Epithelial cell of proximal tubule (primary cell): ENCODE measurements at places on chromosomes 2 and 18. TPM values are rescaled to one million over a fixed set of nuclear protein-coding genes. Genes with fewer than 3 reads are reported as not detected.

The USP14 gene
- total RNA-seq: 18.3 and 18.8 TPM in 2 replicates

The LBH gene
- total RNA-seq: 18.0 and 33.9 TPM in 2 replicates

The CHRND gene
- not detected in 2 replicates for total RNA-seq

The TRABD2A gene
- total RNA-seq: 0.58 and 1.5 TPM in 2 replicates

The MDH1B gene
- total RNA-seq: 0.23 and 0.58 TPM in 2 replicates

The FAM237A gene
- total RNA-seq: not detected in 2 replicates

The SUPT7L gene
- 15.3 and 21.3 TPM in 2 replicates for total RNA-seq

The TEKT4 gene
- total RNA-seq: not detected in 2 replicates

The COL4A3 gene
- total RNA-seq: under 0.01 and 1.1 TPM in 2 replicates

The PSTPIP2 gene
- total RNA-seq: 7.2 and 11.0 TPM in 2 replicates

The CYP1B1 gene
- 5.4 and 17.5 TPM in 2 replicates for total RNA-seq

- DNase-seq: no peak
These were observed 3.3 kb downstream of the SLC8A1 start for GRCh38 chr2:40448476-40449079.

- DNase-seq: no peak
These were observed 59.6 kb downstream of the LONRF2 start for GRCh38 chr2:100262555-100263320.

DNA sequence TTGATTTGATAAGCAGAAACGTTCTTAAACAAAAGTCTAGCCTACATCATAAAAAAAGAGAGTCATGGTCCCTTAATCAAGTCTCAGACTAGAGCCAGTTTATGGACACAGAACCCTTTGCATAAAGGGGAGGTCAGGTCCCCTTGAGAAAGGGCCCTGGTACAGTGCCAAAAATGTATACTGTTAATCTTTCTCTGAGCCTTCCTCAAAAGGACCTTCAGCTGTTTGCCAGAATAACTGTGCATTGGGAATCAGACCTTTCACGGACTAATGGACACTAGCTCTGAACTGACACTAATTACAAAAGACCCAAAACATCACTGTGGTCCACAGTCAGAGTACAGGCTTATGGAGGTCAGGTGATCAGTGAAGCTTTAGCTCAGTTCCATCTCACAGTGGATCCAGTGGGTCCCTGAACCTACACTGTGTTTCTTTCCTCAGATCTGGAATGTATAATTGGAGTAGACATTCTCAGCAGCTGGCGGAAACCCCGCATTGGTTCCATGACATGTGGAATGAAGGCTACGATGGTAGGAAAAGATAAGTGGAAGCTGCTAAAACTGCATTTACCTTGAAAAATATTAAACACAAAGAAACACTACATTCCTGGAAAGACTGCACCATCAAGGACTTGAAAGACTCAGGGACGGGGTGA is 151.4 kb downstream of the TMEFF2 start:
- DNase-seq: no peak

DNA sequence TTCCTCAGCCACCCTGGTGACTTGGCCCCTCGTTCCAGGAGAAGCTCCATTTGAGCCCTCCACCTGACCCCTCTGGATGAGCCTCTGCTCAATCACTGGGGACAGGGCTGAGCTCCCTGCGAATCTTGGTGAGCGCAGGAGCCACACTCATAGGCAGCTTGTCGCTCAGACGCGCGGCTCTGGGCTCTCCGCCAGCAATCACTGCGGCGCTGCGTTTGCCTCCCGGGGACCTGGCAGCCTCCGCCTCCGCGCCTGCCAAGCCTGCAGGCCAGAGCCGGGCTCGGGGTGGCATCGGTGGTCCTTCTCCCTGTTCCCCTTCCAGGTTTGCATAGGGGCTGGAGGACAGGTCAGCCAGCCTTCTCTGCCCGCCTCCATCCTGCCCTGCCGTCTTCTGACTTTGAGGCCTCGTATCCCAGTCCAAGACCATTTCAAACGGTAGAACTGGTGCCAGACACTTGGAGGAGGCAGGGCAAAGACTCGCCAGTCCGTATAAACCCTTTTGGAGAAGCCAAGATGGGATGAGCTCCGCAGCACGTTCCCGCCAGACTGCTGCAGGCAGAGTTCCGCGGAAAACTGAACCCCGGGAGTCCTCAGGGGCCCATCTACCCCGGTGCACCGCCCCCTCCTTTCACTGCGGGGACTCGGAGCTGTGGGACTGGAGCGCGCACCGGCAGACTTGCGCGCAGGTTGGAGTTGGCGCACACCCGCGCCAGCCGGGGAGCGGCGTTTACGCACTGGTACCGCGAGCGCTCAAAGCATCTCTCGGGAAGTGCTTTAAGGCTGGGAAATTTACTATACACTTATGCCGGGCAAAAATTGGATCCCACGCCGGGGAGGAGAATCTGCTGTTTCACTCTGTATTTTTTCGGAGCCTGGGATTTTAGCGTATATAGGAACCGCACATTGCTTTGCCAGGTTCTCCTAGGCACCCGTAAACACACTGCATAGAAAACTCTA is 1.1 kb upstream of the TACR1 start:
- DNase-seq: no peak

- no peak for DNase-seq
These were observed 25.1 kb upstream of the B3GNT7 start for GRCh38 chr2:231370429-231370748.

DNA sequence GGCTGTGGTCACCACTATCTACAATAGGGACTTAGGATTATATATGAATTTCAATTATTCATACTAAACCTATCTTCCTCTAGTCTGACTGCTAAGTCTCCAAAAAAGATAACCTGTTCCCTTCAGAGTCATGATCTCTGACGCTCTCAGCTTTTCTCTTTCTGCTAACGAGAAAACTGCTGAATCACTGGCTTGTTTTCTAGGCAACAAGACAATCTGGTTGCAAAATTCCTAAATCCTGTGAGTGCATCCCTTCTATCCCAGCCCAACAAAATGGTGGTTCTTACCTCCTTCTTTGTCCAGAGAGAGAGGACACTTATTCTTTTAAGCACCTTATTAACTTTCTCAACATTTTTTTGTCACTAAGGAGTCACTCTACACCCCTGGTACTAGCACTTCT is 312.3 kb upstream of the PKDCC start:
- DNase-seq: no peak

DNA sequence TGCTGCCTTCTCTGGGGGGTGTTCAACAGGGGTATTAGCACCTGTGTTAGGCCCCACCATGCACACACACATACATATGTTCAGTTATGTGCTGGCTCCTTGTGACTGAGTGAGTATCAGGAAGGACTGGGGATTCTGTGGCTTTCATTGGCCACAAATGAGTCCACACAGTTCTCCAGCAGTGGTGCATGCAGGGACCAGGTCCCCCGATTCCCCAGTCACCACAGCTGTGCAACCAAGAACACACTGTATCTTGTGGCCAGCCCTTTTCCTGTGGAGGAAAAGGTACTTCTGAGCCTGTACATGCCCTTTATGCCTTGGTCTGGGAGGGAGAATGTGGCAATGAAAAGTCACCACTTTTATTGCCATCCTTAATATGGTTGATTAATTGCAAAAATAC is 74.9 kb upstream of the KLF7 start:
- no peak for DNase-seq

DNA sequence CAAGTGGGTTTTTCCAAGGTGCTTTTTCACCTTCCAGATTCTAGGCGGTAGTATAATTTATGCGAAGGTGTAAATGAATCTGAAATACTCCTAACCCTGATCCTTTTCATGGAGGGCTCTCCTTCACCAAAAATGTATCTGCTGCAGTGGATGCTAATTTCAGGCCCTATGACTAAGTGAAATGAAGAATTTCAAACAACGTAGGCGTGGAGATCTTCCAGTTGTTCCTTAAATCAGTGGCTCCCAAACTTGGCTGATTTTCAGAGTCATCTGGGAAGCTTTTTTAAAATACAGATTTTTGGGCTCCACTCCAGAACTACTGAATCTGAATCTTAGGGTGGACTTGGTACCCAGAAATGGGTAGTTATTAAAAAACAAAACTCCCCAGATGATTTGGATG is 5.5 kb downstream of the GCKR start:
- no peak for DNase-seq

DNA sequence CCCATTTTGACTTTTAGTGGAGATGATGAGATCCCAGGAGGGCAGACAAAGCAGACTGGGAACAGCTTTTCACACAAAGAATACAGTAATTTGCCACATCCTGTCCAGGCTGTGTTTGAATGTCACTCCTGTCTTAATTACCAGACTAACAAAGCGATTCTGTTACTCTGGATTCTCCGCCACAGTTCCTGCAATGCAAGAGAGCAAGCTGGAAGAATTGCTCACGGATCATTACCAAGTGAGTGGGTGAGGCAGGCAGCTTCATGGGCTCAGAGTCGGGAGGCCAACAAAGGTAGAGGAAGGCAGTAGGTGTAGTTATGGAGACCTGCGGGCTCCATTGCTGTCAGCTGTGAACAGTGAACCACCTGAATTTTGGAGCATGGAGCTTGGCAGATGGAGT is 250.5 kb upstream of the ATP5MC3 start:
- DNase-seq: no peak

GRCh38 chr18:46456691-46457090 is 200.3 kb downstream of the LOXHD1 start:
- no peak for DNase-seq

GRCh38 chr2:217065012-217065290 is 205.1 kb upstream of the TNP1 start:
- DNase-seq: no peak

DNA sequence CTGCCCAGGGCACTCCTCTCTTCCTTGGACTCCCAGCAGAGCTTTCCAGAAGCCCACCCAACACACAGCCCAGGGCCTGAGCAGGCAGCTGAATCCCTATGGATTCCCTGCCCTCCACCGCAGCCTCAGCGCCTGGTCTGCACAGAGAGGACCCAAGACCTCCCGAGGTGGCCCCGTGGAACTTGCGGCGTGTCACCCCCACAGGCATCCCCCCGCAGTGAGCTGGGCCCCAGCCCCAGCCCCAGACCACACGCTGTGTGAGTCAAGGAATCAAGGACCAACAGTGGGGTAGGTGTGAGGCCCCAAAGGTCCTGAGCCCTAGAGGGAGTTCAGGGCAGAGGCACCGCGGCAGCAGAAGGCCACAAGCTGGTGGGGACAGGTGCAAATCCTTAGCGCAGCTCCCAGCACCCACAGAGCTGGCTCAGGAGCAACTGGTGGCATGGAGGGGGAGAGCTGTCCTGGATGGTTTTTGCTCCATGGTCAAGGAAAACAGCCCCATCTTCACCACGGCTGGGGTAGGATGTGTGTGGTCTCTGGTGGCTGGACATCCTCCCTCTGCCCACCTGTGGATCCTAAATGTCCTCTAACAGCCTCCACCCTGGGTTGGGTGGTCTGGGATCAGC is 8.5 kb downstream of the HS6ST1 start:
- no peak for DNase-seq

GRCh38 chr2:132366421-132367180 is 50.0 kb upstream of the GPR39 start:
- no peak for DNase-seq

GRCh38 chr2:184413671-184414229 is 184.6 kb upstream of the ZNF804A start:
- no peak for DNase-seq

DNA sequence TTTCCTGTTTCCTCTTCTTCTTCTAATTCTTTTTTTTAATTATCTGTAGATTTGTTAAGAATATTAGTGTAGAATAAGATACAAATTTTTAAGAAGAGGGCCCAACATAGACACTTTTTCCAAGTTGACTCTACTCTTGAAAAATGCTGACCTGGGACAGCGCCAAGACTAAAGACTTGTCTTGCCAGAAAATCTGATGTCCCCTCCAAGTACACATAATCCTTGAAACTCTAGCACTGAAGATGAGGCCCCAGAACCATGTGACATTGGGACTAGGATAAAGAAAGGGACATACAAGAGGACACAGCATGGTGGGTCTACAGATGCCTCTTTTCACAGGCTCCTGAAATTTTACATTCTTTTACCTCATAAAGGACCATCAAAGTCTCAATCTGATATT is 271.6 kb upstream of the SESTD1 start:
- DNase-seq: no peak

DNA sequence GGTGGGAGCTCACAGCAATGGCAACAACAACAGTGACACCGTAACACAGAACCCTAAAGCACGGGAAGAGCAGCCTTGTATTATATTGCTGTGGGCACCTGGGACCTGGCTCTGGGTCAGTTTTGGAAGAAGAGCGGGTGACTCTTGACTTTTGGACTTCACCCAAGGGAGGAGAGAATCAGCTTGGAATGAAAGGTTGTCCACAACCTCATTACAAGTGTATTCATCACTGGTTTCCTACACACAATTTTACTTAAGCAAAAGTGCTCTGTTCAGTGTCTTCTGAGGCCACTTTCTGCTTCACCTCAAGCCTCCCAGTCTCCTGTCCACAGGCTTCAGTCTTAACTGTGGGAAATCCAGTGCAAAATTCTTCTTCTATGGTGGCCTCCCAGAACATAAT is 263.8 kb downstream of the KCNE4 start:
- DNase-seq: no peak

- DNase-seq: no peak
These were observed 65.3 kb downstream of the CCDC93 start for GRCh38 chr2:117948615-117949014.

DNA sequence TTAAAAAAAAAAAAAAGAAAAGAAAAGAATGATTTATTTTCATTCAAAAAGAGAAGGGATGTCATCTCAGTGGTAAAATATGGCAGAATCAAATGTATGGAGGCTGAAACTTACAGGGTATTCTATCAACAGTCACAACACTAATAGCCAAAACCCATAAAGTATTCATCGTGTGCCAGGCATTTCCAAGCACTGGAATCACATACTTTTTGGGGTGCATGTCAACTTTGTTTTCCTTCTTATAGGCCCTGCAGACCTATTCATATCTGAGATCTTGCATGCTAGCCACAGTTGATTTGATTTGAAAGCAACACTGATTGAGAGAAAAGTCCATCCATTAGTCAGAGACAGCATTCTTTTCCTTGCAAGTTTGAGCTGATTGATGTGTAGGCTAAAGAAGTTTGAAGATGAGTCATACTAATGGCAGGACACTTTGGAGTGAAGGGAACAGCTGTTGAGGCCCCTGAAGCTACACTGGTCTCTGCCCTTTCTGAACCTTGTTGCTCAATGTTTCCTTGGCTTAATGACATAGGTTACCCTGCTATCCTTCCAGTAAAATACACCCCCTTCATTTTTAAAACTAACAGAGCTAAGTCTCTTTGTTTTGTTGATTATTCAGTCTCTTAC is 22.0 kb downstream of the KATNAL2 start:
- DNase-seq: peak; percentile 41

GRCh38 chr2:169928463-169928864 is 101.2 kb downstream of the UBR3 start:
- DNase-seq: peak; percentile 22

GRCh38 chr2:23745068-23745725 is 181.7 kb downstream of the ATAD2B start:
- DNase-seq: no peak

DNA sequence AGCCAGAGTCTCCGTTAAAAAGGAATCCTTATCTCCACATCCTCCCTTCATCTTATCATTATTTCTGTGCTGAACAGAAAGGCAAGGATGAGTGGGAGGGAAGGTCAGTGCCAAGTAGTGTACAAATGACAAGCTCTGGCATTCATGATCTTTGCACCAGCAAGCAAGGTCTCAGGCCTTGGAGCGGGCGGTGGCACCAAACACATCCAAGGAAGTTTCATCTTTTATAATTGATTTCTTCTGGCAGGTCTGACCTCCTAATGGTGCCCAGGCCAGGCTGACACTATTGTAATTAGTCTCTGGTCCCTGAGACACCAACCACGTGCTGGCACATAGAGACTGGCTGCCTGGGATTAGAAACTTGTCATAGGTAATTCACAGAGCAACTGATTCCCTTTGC is 336.6 kb downstream of the EN1 start:
- no peak for DNase-seq
